ENCODE measurements at places on chromosomes 2 and 18.

DNA sequence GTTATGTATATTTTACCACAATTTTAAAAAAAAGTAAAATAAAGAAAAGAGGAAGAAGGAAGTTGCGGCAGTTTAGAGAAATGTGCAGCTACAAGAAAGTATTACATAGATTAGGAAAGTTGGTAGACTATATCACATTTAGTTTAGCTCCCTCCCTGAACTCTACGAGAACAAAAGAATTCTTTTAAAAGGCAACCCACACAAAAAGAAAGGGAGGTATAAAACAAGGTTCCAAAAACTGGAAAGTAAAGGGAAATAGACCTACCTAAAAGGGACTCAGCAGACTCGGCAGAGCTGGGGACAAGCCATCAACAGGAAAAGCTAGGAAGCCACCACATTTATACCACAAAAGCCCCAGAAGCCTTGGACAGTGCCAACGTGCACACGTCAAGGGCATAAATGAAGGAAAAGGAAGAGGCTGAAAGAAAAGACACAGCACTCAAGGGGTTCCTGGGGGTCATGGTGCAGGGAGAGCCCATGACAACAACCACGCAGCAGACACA lies 9.1 kb downstream of the TMEM127 start:
- no peak for DNase-seq

DNA sequence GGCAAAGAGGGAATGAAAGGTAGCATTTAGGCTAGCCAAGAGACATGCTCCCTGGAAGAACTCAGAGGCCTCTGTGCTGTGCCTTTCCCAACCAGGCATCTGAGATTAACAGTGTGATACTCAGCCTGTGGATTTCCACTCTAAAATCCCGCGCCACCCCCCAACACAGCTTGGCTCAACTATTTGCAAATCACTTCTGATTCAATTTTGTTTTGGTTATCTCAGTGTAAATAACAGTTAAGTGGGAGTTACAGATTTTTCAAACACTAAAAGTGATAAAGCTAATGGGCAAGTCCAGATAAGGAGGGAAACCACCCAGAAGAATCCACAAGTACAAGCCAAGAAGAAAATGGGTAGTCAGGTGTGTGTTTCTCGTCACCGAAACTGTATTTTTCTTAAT lies 1.4 kb upstream of the NRP2 start:
- DNase-seq: no peak

DNA sequence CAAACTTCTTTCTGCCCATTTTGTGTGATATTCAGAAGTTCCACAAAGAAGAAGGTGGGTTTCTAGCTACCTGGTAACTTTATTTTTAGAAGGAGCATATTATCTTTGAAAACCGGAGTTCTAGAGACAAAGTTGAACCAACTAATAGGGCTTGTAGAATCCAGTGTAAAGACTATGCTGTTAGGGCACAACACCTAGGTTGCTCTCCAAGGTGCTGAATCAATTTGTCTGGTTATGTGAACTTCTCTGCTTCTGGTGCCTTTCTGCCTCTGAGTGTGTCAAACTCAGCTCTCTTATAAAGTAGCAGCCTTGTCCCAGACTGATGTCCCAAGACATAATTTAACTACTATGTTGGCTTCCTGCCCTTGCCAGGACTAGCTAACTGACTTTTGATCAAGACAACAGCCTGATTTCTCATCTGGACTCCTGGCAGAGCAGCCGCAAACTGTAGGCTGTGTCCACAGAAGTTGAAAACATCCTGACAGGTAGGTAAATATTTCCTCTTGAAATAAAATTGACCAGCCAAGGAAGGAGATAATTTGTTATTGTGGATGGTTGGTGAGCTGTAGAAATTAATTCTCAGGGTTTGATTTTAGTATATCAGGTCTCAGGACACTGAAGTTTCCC lies 119.4 kb downstream of the CYRIA start:
- no peak for DNase-seq

- DNase-seq: peak; percentile 26
Observed at GRCh38 chr2:33015421-33016142, 68.8 kb downstream of the LTBP1 start.

DNA sequence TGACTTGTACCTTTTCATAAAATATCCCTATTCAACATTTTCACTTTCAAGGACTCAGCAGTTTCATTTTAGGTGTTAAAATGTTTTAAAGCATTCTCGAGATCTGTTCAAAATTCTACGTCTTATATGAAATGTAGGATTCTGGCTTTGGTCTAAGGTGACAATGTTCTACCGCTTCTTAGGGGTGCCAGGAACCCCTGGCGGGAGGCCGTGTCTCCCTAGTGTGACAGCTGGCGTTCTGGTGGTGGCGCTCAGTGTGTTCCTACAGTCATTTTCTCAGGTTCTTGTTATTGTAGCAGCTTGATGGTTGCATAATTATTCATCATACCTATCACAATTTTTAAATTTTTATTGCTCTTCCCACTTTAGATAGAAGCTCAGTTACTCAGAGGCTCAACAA lies 204.6 kb downstream of the AGAP1 start:
- no peak for DNase-seq

DNA sequence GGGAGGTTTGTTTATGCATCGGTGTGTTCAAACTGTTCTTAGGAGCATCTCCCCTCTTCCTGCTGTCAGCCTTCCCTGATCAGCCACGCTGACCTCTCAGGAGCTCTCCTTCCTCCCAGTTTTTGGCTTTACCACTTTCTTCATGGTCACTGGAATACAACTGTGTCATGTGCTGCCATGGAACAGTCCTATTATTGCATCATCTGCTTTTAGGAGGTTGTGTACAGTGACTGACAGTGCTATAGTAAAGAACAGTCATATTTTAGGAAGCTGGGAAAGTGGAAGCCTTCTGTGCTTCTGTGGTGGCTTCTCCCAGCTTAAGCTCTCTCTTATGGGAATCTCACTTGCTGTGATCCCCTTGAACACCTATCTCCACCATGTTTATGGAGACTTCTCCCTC lies 165.5 kb downstream of the TPGS2 start:
- DNase-seq: no peak

DNA sequence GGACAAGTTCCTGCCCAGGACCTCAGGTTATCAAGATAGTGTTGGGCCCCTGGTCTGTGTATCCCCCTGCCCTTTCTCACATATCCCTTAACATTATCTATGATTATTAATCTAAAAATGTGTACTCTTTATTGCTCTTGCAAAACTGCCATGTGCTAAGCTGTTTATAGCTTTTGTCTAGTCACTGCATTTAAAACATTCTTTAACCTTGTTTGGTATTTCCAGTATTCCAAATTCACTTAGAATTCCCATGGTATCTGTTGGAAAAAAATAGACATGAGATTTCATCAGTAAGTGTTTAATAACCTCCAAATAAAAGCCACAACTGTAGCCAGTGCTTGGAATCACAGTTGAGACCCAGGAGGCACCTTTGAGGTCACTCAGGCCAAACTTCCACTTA lies 16.2 kb upstream of the GLS start:
- DNase-seq: peak; percentile 46

- DNase-seq: no peak
Observed at GRCh38 chr2:127695491-127696472, 5.5 kb upstream of the SFT2D3 start.

DNA sequence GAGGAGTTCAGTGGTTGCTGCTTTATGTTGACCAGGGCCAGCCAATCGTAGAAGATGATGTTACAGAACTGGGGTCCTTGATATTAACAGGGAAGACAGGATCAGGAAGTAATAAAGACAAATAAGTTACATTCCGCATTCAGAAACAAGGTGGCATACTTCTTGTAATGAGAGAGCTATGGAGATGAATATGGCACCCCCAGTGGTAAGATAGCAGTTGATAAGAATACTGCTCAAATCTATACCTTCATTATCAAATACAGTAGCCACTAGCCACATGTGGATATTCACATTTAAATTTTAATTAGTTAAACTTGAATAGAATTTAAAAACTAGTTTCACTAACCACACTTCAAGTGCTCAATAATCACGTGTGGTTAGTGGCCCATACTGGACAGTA lies 290.4 kb upstream of the RBMS1 start:
- no peak for DNase-seq
